8988T (cell line): ENCODE measurements at places on chromosomes 13 and 19.

GRCh38 chr19:38394488-38394887 lies 6.0 kb downstream of the SPRED3 start:
- DNase-seq = no peak

- DNase-seq = no peak
Measured at GRCh38 chr13:73179650-73180274, 121.0 kb downstream of the KLF5 start.

GRCh38 chr19:45575216-45575615 lies 9.4 kb downstream of the OPA3 start:
- DNase-seq = no peak

DNA sequence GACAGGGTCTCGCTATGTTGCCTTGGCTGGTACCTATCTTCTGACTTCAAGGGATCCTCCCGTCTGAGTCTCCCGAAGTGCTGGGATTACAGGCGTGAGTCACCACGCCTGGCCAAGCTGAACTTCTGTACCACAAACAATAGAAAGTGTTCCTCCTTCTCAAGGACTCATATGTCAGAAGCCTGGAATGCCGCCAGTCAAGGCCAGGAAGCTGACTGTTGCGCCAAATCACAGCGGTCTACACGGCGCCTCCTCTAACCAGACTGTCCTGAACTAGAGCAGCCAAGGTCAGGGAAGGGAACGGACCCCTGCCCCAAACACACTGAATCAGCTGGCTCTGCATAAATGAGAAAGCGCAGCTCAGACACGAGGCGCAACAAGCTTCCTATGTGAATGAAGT lies 14.6 kb downstream of the RAB20 start:
- DNase-seq = peak; percentile 71

DNA sequence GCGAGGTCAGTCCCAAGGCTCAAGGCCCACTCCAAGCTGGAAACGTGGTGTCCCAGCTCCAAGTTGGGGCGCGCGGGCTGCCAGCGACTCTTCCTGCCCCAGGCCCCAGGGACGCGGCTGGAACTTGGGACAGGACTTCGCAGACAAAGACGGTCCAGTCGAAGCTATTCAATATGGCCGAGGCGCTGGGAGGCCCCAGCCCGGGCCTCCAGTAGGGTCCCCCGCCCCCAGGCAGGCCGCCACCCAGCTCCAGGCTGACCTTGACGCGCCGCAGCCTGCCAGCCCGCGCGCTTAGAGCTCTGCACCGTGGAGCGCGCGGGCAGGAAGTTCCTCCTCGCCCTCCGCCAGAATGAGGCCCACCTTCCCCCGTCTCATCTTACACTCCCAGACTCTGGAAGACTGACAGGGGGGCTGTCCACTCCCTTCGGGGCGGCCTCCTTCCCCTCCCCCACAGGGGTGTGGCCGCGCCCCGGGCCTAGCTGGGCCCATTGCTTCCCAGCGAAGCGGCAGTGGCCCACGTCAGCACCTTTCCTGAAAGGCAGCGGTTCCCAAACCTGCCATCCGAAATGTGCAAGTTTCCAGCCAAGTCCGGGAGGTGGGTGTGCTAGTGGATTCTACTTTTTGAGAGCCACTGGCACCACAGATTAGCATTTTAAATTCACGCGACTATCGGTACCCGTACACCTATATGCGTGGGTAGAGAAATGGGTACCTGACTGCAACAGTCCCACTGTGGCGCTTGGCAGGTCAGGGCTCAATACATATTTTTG lies at the start of gene CCDC8:
TSS of gene CCDC8 (minus strand) at position 303 of the 770 bp plus-strand sequence. CDS start 754 bp downstream, outside the sequence.
- DNase-seq = no peak

DNA sequence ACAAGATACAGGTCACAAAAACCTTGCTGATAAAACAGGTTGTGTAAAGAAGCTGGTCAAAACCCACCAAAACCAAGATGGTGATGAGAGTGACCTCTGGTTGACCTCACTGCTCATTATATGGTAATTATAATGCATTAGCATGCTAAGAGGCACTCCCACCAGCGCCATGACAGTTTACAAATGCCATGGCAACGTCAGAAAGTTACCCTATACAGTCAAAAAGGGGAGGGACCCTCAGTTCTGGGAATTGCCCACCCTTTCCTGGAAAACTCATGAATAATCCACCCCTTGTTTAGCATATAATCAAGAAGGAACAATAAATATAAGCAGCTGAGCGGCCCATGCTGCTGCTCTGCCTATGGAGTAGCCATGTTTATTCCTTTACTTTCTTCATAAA lies 434.1 kb downstream of the ZNF536 start:
- DNase-seq = no peak

DNA sequence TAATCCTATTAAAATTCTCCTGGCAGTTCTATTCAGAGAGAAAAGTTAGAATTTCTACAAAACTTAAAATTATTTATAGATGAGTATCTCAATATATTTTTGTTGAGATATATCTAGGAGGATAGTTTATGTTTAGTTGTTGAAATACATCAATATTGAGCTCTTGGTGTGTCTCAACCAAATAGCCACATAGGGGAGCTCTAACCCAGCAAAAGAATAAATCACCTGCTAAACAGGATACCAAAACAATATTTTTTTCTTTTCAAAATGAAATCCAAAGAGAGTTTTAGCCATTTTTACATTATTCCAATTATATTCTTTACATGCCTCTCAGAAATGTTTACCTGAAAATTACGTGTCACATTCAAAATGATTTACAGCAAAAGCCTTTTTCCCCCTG lies 954.7 kb downstream of the SLITRK6 start:
- no peak for DNase-seq

GRCh38 chr13:89746554-89746953 lies 1600.9 kb upstream of the MIR17HG start:
- no peak for DNase-seq

- DNase-seq = no peak
Measured at GRCh38 chr19:2532252-2533071, 56.5 kb downstream of the GADD45B start.

DNA sequence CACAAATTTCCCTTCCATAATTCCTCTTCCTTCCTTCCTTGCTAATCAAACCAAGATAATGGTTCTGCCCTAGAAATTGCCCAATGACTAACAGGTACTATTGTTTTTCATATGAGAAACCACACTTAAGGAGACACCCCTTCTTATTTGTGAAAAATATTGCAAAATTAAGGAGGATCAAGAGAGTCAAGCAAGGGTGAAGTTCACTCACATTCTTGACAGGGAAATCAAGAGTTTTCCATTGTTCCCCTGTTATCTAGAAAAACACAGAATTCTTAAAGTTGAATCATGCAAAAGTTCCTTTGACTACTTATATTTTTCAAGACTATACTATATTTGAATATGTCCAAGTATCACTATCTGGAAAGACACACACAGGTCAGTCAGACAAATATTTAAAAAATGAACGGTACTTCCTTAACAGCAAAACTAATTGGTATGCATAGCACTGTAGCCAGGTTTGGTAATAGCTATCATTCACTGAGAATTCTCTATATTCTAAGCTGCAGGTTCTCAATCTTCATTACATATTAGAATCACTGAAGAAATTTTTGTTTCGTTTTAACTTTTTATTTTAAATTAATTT lies 897.2 kb downstream of the DIAPH3 start:
- no peak for DNase-seq

DNA sequence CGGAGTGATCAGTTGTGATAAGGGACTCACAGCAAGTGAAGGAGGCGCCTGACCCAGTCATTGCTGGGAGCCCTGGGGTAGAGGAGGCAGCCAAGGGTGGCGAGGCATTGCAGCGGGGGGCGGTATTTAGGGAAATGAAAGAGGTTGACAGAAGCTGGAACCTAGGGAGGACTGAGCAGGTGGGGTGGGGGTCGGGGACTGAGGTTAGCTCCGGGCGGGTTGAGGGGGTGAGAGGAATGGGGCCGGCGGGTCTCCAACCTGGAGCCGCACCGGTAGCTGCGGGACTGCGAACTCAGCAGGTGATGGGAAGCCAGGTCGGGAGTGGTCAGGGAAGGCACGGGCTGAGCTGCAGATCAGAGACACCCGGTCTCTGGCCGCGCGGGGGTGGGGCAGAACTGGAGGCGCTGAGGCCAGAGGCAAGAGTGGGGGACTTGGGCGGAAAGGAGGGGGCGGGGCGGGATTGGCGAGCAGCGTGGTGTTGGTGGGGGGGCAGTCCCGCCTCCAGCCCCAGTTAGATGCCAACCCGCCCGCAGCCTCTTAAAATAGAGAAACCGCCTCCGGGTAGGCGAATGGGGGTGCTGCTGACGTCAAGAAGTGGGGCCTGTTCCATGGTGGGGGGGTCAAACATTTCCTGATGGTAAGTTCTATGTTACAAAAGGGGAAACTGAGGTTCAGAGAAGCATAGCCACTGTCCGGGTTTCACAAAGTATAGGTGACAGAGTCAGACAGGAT lies 1.5 kb downstream of the MAST3 start:
- DNase-seq = no peak

DNA sequence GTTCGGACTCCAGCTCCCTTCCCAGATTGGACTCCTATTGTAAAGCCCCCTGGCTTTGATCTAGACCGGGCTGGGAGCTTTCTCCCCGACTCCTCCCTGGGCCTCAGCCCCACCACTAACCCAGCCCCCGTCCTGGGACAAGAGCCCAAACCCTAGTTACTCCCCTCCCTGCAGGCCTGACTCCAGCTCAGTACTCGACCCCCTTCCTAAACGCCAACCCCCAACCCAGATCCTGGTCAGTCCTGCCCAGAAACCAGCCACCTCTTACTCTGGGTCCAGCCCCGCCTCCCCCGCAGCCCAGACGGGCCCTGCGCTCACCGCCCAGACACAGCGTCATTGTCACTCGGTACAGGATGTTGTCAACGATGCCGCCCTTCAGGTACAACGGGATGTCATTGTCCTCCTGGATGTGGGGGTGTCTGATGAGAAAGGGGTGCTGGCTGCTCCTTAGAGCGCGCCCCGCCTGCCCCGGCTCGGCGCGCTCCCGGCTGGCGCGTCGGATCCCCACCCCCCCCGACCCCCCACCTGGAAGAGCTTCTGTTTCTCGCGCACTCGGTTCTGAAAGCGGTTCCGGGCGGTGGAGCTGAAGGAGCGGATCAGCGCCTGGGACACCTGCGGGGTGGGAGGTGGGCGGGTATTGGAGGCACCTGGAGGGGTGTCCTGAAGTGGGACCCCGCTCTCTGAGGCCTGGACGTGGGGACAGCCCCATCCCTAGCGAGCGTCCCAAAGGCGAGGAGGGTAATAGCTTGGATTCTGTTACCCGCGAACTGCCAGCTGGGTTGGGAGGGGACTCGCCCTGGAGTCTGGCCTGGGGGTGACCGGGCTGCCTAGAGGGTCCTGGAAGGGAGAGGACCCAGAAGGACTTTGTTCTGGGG lies 866 bp downstream of the COX7A1 start:
- DNase-seq = no peak

DNA sequence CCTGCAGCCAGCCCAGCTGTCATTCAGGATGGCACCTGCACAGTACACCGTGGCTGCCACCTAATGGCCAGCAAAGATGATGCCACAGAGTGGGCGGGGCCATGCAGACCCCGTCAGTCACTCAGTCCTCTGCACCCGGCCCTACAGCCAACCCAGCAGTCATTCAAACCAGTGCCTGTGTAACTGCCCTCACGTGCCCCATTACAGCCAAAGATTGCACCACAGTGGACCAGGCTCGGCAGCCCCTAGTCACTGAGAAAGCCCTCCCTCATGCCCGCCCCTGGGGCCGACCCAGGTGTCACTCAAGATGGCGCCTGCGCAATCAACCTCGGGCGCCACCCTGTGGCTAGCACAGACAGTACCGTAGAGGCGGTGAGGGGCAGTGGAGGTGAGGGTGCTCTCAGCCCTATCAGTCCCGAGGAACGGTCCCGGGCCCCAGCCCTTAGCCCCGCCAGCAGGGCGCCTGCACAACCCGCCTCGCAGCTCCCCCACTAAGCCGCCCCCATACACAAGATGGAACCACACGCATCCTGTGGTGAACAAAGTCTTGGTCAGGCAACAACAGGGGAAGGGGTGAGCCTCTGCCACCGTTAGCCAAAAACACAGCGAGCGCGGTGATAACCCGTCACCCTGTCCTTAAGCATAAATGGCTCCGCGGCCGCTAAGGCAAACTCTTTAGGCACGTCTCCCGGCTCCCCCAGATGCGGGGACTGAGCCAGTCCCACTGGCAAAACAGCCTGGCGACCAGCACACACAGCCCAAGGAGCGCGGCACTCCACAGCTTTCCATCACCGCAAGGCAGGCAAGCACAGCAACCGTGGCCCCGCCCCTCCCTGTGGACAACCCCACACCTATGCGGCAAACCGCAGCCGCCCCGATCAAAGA lies 2.3 kb downstream of the PEG3 start:
- no peak for DNase-seq
